ENCODE measurements at places on chromosomes 13 and 19.

DNA sequence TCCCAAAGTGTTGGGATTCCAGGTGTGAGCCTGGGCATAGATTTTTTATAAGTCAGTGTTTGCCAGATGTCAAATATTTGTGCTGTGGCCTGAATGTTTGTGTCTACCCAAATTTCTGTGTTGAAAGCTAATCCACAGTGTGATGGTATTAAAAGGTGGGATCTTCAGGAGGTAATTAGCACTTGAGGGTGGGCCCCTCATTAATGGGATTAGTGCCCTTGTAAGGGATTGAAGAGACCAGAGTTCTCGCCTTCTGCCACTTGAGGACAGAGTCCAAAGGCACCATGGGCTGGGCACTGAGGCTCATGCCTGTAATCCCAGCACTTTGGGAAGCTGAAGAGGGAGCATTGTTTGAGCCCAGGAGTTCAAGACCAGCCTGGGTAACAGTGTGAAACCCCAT lies 9.7 kb upstream of the FBXO17 start:
- no peak for DNase-seq

GRCh38 chr19:2640563-2641331 lies 61.7 kb downstream of the GNG7 start:
- DNase-seq: no peak

DNA sequence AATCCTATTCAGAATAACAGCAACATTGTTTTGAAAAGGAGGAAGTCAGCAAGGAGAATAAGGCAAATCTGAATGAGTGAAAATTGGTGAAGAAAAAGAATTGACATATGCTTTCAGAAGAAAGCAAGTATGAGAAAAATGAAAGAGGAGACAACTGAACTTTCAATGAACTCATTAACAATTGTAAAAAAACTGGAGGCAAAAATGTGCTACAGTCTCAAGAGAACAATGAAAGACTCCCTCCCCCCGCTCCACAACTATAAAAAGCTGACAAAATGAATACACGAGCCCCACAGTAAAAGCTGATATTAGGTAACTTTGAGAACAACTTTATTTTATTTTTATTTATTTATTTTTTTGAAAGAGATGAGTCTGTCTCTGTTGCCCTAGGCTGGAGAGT lies 373.1 kb downstream of the DIAPH3 start:
- DNase-seq: no peak

DNA sequence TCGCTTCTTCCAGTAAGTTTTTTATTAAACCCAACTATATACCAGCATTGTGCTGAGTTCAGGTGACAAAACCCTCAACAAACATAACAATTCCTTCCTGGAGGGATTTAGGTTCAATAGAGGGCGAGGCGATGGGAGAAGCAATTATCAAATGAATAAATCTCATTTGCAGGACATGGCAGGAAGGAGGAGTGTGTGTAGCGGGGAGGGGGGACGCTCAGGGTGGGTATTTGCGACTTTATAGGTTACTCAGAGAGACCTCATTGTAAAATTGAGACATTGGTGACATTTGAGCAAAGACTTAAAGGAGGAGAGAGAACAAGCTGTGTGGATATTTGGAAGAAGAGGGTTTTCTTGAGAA lies 3.9 kb downstream of the C3 start:
- no peak for DNase-seq

- DNase-seq: peak; percentile 90
Observed at GRCh38 chr19:43675269-43675879, 5.4 kb upstream of the PLAUR start.

GRCh38 chr19:45161738-45162607 lies 1.2 kb upstream of the NKPD1 start:
- DNase-seq: no peak

DNA sequence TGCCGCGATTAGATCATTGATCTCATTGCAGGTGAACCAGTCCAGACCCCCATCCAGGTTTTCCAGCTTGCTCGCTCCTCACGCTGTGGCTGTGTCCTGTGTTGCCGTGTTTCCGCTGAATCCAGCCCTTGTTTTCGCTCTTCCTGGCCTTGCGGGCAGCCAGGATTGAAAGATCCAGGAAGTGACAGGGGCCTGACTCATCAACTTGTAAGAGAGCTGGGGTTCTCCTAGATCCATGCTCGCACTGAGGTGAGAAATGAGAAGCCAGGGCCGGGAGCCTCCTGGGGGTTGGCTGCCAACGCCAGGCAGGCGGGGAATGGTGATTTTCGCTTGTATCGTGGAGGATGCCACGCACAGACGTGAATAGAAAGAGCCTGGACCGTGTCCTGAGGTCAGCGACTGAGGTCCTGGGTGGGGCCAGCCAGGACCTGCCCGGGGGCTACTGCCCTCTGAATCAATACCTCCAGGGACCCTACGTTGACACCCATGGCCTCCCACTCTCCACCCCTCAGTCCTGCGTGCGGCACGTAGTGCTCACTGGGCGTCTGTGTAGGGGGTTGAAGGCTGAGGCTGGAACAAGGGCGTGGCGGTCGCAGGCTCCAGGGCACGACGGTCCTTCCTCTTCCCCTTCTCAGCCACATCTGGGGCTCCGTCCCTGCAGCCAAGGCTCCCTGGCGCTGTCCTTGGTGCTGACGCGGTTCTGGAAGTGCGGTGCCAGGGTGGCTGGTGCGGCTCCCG lies 7.3 kb upstream of the PTPRH start:
- DNase-seq: peak; percentile 100

- no peak for DNase-seq
Observed at GRCh38 chr19:51367255-51367564, 1.0 kb upstream of the ETFB start.

GRCh38 chr19:11693505-11694499 lies 44.9 kb downstream of the ZNF823 start:
- DNase-seq: peak; percentile 28

DNA sequence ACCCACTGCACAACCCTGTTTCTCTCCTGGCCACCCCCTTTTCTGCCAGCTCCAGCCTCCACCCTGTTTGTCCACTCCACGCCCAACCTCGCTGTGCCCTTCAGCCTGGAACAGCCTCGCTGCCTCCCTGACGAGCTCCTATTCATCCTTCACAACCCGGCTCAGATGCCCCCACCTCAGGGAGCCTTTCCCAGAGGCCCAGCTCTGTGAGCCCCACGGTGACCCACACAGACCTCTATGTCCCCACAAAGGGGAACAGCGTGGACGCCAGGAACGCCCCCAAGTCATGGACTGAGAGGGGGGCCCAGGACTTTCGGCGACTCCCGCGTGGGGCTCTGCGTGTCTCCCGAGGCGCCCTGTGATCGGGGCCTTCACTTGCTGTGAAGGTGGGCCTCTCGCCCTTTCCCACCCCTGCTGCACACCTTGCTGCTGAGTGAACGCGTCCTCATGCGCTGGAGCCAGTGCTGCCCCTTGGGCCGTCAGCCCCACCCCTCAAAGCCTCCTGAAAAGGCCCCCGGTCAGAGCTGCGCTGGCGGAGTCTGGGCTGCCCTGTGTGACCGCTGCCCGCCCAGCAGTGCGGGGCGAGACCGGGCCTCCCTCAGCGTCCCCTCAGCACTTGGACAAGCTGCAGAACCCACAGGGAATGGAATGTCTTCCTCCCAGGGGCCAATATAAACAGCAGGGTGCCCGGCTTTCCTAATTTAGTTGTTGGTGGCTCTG lies 40.0 kb downstream of the ADPRHL1 start:
- DNase-seq: no peak

- no peak for DNase-seq
Observed at GRCh38 chr13:66914155-66914554, 316.0 kb downstream of the PCDH9 start.

GRCh38 chr13:102846261-102847015 lies 606 bp downstream of the ERCC5 start:
- DNase-seq: peak; percentile 39

GRCh38 chr13:40777166-40777808 lies 6.3 kb upstream of the MRPS31 start:
- DNase-seq: peak; percentile 44

- no peak for DNase-seq
Observed at GRCh38 chr13:66974889-66975288, 255.2 kb downstream of the PCDH9 start.

GRCh38 chr19:42196011-42197001 lies 21.2 kb downstream of the DEDD2 start:
- no peak for DNase-seq
